ENCODE measurements at places on chromosomes 4 and X.

- no peak for DNase-seq
These were observed at the start of gene VEGFD for GRCh38 chrX:15384304-15384703. TSS of gene VEGFD (minus strand) at chrX:15384413. CDS start at chrX:15383946, 467 bp downstream.

DNA sequence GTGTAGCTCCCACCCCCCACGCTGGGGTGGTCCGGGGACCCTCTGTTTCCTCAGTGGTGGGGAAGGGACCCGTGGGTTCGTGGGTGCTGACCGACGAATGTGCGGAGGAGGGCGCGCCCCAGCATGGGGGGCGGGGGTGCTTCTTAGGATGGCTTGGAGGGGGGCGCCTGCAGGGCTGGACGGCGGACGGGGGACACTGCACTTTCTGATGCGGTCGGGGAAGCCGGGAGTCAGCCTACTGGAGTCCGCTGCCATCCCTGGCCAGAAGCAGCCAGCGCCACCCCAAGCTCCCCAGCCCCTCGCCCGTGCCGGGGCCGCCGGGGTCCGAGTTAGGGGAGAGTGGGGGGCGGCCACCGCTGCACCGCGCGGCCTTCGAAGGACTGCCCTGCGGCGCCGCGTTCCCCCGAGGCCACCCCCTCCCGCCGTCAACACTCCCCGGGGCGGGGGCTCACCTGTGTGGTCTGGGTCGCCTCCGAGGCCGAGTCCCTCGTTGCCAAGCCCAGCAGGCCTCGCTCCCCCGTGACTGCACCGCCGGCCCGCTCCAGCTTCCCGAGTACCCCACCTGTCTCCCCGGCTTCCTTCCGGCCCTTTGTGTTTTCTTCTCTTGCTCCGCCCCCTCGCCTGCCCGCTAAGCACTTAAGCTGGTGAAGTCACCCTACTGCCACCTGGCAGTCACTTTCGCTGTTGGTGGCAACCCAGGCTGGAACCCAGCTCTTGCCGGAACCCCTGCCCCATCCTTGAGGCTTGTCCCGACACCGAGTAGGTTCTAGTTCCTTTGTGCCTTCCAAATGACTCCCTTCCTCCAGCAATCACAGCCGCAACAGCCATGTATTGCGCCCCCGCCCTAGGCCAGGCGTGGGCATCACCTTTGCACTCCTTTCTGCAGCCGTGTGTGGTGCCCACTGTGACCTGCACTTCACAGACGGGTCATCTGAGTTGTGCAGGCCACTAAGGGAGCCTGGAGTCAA lies at the start of gene OCIAD2:
Gene OCIAD2 (minus strand): TSS at position 569 of the 968 bp plus-strand sequence. CDS start 2,225 bp downstream, outside the sequence.
- DNase-seq, result peak; percentile 76

DNA sequence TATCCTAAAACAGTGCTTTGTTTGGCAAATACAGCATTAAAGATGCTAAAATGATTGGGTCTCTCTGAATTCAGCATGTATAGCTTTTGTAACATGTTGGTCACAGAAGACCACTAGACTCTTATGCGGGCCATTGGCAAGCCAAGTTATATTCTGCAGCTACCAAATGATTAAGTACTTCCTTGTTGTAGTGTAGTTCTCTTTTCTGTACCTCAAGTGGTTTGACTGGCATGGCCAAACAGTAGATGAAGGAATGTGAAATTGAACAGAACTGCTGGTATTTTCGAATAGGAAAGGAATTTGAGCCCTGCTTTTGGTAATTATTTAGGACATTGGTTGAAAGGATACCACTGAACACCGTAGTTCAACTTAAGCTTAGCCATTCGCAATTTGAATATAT lies 193.9 kb upstream of the GPC4 start:
- no peak for DNase-seq

DNA sequence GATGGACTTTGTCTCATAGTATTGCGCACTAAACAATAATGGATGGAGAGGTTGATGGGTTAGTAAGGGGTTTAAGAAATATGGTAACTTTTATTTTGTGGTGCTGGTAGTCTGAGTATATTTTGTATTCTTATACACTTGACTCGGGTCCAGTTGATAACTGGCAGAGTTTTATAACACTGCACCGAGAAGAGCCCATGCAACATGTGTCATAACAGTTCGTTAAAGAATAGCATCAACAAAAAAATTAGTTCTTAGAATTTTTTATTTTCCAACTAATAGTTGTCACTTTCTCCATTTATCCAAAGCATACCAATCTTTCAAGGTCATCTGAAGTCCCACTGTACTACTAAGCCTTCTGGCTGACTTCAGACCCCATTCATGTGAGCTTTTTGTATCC lies 175.1 kb downstream of the SOWAHB start:
- DNase-seq, result no peak

DNA sequence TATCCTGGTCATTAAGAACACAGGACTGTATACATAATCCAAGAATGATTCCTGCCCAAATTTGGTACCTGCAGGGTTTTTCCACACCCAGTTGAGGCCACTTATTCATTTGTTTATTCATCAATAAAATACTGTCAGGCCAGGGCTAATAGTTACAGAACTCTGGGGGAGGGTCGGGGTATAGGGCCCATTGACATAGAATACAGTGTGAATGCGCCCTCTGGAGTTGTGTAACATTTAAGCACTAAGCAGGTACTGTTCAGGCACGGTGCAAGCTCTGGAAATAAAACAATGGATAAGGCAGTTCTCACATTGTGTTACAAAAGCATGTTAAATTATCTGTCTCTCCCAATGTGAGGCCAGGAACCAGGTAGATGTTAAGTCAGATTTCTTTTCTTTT lies 30.8 kb upstream of the LRBA start:
- DNase-seq, result no peak

GRCh38 chr4:89535251-89535650 lies 227.7 kb upstream of the GPRIN3 start:
- no peak for DNase-seq

DNA sequence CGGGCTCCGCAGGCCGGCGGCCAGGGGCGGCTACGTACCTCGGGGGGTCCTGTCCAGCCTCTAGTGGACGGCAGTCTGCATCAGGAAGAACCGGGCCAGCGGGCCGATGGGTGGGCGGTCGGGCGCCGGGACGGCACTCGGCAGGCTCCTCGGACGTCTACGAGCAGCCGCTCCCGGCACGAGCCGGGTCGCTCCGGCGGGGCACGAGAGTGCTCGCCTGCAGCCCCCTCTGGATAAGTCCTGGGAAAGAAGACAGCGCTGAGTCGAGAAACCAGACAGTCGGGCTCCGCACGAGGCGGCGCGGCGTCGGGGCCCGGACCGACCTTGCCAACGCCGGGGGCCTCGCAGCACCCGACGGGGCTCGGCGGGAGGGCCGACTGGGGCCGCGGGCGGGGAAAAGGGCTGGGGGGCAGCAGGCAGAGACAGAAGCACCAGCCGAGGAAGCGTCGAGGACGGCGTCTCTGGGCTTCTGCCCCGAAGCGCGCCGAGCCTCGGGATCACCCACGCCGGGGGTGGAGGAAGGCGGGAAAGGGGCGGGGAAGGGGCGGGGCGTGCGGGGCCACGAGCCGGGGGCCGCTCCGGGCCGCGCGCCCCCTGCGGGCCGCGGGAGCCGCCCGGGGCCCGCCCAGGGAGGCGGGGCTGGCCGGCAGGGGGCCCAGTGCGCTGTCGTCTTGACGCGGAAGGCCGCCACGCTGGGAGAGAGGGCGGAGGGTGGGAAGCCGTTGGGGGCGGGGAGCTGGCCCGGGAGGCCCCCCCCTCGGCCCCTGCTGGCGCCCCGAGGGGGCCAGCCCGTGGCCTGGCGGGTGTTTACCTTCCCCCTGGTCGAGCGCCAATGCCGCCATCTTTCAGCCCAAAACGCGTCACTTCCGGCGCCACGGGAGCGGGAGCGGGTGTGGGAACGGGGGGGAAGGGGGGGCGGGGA lies 1.9 kb downstream of the KLHL15 start:
- DNase-seq, result peak; percentile 62

- peak; percentile 11 for DNase-seq
These were observed 204.7 kb upstream of the S100G start for GRCh38 chrX:16445166-16445752.

DNA sequence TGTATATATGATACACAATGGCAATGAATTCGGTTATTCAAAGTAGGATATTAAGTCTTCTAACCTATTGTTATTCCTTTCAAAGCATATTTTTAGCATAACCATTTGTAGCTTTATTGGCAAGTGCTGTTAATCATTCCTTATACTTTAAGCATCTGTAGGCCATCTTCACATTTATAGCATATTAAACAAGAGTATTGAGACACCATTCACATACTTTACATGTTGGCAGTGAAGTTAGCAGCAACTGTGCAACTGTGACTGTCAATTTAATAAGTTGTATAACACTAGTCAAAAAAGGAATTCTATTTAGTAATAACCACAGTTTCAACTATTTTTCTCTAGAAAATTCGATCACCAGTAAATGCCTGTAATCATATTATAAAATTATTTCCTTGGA lies 107.3 kb upstream of the MYOZ2 start:
- DNase-seq, result no peak

DNA sequence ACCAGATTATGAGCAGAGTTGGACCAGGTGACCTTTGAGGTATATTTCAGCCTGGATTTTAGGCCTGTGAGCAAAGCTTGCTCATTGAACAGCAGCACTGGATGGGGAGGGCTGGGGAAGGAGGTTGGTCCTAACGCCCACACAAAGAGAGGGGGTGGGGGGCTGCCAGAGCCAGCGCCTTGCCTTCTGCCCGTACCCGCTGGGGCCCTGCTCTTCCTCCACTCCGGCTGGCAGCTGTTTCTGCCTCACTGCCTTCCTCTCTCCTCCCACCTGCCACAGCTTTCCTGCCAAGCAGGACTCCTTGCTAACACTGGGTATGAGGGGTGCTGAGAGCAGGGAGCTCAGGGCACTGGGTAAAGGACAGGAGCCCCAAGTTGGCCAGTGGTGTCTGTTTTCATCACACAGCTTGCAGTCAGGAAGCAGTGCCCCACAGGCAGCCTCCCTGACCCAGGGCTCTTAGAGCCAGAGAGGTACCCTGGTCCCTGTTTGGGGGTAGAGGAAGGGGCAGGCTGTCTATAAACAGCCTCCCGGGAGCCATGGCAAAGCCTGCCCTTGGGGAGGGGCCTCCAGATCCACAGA lies 6.1 kb downstream of the NALF2 start:
- DNase-seq, result no peak

- DNase-seq, result no peak
These were observed 8.0 kb upstream of the MAGEB5 start for GRCh38 chrX:26208012-26208411.

DNA sequence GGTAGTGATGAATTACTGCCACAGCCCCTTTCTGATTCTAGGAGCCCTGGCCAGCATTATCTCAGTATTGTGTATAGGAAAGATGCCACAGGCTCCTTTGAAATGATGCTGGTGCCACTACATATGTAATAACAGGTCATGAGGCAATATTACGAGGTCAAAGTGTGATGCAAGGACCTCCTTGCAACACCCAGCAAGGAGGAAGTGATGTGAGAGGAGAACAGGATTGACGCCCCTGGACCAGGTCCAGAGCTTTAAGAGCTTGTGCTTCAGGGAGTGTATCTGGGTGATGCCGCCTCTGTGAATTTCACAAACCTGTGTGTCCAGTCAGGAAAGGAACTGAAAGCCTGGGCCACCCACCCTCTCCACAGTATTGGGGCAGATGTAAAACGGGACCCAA lies 261.8 kb downstream of the MID1IP1 start:
- no peak for DNase-seq

GRCh38 chr4:2741626-2742025 lies 14.5 kb downstream of the TNIP2 start:
- DNase-seq, result no peak

DNA sequence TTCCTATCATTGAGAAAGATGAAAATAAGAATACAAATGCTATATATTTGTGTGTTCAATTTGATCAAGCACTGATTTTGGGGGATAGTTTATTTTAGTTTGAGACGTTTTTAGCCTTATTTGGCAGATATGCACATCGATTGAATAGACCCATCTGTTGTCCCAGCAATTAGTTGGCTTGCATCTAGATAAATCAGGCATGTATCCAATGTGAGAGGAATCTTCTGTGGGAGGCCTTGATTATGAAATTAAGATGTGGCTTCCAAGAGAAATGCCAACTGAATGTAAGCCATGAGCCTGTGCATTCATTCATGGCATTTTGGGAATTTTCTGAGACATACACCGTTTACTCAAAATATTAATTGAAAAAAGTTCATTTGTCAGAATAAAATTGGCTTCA lies 623.1 kb downstream of the TECRL start:
- no peak for DNase-seq

DNA sequence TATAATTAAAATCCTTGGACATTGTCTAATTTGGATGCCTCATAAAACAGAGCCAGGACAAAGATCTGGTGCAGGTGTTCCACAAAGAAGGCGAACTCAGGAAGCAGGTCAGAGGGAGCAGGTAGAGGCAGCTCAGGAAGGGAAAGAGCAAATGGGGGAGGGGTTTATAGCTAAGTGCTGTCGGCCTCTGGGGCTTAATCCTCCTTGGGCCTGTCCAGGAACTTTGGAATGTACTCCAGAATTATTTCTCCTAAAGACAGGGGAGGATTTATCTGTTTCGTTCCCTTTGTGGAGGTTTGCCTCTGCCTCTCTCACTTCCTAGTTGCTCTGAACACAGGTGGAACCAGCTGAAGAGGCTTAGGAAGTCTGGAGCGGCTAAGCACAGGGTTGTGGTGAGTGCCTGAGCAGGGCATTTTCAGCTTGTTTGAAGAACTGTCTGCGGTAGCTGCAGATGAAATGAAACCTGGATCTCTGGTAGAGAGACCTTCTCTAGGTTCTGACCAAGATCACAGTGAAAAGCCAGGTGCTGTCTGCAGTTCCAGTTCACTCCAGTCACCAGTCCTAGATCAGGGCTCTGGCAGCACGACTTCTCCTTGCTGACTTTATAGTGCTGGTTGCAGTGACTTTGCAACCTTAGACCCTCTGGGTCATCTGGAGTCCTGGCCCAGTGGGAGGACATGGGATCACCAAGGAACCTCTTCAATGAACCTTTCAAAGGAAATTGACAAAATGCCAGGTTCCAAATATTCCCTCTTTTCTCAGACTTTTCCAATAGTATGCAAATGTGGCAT lies 519.2 kb downstream of the PCDH10 start:
- DNase-seq, result no peak
